ENCODE measurements at places on chromosomes 2 and 18. TPM values are rescaled to one million over a fixed set of nuclear protein-coding genes. Genes with fewer than 3 reads are reported as not detected.

The SPATA3 gene
- total RNA-seq = not detected

The DSG1 gene
- 0.62 TPM for total RNA-seq

The CFC1 gene
- total RNA-seq = not detected

The CFAP65 gene
- not detected for total RNA-seq

The NPPC gene
- total RNA-seq = not detected

The ANKRD30BL gene
- not detected for total RNA-seq

The CCDC150 gene
- total RNA-seq = 1.2 TPM

The PNPT1 gene
- total RNA-seq = 13.5 TPM

All from right lobe of liver (tissue), 6 donors.